ENCODE measurements at places on chromosomes 7 and 10.
A peak's percentile ranks its signal among the peaks of the same experiment; 100 is the strongest.

DNA sequence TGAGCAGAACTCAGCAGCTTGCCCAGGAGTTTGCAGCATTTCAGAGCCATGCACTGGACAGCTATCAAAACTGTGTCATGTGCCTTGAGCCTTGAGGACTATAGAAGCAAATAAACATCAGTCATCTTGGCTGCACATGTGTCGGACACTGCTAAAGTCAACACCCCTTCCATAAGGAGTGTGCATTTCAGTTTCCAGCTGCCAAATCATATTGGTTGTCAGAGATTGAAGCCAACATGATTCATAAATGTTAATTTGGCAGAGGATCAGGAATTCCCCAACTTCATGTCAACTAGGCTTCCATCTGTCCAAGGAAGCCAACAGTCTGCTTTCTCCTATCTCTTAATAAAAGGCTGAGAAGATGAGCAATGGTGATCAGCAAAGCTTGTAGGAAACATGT, 32.8 kb downstream of the SLC16A12 start:
- DNase-seq = no peak

GRCh38 chr10:29969255-29970011, 90.0 kb downstream of the JCAD start:
- DNase-seq = no peak

GRCh38 chr10:35498693-35499092, 106.4 kb upstream of the GJD4 start:
- DNase-seq = no peak

GRCh38 chr10:102423372-102423968, 2.8 kb downstream of the FBXL15 start:
- DNase-seq = no peak

- DNase-seq = no peak
These were observed 54.5 kb downstream of the CUL1 start for GRCh38 chr7:148753224-148753623.

DNA sequence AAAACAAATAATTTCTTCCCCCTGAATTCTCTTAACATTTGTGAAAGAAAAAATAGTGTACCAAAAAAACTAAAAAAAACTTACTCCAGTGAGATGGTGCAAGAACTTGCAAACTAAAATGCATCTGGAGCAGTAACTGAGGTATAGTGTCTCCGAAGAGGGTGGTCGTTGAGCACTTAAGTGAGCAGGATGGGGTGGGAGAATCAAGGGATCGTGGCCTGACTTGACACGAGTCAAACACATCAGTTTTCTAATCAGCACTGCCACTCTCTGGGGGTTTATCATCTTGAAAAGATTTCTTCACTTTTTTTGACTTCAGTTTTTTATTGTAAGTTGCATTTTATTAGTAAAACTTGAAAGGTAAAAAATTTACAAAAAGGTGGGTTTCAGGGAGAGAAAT, 2.5 kb downstream of the ZNF273 start:
- DNase-seq = no peak

- no peak for DNase-seq
These were observed 437.7 kb downstream of the RPS24 start for GRCh38 chr10:78471326-78471722.

DNA sequence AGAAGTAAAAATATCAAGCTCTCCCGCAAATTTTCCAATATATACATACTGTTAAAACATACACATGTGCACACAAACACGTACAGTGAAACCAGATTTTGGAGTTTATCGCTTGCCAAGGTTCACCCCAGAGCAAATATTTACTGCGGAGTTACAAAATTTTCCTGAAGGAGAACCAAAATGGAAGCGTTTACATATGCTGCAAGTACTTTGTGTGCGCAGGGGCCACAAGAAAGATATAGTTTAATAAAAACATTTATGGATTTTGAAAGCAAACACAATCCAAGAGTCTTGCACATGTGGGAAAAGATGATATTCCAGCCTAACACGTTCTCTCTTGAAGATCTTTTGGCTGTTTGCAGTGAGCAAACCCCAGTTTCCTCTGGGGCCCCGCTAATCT, 301.3 kb upstream of the NFE2L3 start:
- DNase-seq = no peak

GRCh38 chr7:41732843-41733306, 30.0 kb upstream of the INHBA start:
- DNase-seq = peak; percentile 33

DNA sequence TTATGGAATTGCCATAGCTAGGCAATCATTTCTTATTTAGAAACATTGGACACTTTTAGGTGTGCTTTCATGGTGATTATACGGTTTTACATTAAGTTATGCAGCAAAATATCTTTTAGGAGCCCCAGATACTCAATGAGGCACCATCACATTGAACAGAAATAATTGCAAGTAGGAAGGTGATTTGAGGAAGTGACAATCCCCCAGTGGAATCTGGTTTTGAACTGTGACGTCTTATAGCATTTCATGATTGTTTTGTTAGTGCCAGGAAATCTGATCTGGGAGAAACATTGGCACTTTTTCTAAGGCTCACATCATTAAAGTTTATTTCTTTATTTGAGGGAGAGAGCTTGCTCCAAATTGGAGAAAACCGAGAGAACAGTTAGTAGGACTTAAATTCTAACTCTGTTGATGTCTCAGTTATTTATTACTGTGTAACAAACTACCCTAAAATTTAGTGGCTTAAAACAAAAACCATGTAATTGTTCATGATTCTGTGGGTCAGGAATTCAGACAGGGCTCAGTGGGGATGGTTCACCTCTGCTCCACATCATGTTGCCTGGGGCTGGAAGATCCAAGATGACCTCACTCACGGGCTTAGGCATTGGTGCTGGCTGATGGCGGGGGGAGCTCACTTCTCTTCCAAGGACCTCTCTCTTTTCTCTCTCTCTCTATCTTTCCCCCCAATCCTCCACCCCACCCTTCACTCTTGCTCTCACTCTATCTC, 78.2 kb upstream of the STEAP1B start:
- no peak for DNase-seq

DNA sequence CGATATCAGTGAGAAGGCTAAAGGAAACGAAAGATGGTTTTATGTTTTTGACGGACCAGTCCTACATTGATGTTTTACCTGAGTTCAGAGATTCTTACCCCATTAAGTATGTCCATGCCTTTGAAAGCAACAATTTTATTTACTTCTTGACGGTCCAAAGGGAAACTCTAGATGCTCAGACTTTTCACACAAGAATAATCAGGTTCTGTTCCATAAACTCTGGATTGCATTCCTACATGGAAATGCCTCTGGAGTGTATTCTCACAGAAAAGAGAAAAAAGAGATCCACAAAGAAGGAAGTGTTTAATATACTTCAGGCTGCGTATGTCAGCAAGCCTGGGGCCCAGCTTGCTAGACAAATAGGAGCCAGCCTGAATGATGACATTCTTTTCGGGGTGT, 27.7 kb downstream of the MET start:
- no peak for DNase-seq

DNA sequence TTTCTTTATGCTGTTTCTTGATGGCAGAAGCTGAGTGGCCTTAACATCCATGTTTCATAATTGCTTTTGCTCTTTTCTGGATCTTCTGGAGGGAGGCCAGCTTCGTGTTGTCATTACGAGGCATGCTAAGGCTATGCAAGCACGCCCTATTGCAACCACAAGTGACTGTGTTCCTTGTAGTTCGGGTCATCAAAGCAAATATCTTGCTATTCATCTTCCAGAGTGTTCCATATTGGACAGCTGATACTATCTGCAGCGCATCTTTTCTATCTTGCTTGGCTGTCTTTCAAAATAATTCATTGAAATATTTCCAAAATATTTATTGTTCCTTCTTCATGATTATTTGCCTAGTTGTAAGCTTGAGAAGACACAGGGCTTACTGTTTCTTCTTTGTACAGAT, 5.0 kb downstream of the EPHB6 start:
- no peak for DNase-seq

GRCh38 chr7:69953136-69954067, 355.1 kb downstream of the AUTS2 start:
- DNase-seq = no peak

DNA sequence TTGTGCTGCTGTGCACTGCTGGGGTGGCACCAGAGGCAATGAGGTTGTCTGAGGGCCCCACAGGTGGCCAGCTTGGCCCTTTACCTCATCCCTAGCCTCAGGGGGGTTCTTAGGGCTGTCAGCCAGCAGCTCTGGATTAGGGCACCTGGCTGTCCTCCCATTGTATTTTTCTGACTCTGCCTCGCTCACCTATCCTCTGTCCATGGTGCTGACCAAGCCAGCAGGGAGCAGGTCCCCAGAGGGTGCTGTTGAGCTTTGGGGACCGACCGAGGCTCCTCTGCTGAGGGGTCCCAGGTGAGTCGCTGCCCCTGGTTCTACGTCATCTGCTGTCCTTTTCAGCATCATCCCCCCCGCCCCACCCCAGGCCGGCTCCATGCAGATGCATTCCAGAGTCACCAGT, 32.1 kb upstream of the ZNF735 start:
- DNase-seq = no peak

DNA sequence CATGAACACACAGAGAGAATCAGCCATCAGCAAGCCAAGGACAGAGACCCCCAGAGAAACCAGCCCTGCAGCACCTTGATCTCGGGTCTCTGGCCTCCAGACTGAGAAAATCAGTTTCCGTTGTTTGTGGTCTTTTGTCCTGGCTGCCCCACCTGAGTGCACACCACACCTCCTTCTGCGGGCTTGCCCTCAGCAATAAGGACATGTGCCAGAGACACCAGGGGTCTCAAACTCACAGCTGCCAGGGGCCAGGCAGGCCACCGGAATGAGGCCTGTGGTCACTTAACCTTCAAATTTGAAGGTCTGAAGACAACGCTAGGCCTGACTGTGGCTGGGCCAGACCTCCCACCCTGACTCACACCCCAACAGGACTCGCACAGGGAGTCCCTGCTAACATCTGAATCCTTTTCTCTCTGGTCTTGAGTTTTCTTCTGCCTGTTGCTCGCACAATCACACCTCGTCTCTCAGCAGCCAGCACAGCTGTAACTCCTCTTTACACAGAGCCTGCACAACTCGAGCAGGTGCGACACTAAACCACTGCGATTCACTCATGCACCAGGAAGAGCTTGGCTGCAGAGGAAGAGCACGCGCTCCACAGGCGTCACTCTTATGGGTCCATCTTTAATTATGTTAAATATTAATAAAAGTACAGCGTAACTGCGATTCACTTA, 86.2 kb downstream of the CHST15 start:
- DNase-seq = no peak

- DNase-seq = no peak
These were observed 64.4 kb upstream of the HECTD2 start for GRCh38 chr10:91345716-91346115.

DNA sequence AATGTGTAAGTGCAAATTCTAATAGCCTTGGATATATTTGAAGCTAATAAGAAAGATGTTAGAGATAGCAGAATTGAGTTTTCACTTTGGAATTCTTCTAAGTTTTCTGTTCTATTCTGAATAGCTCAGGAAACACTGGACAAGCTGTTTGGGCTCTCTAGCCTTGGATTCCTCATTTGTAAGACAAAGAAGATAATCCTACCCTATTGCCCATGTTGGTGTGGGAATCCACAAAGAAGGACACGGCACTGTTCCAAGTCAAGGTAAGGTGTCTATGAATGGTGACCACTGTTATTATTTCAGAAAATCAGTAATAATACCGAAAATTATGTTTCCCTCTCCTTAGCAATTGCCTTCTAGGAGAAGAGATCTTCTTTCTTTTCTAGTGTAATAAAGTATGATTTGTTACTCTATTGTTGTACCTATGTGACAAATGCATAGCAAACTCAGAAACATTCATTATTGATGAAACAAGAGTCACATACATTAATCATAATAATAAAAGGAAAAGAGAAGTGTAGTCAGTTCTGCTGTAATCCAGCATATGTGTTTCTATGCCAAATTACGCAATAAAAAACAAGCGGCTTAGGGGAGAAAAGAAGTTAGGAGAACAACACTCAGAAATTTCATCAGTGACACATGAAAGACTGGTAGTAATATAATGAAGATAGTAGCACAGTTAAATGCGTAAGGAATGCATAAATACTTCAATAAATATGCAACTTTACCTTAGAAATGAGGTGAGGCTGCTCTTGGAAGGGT, 1012.3 kb upstream of the PHF14 start:
- DNase-seq = no peak

DNA sequence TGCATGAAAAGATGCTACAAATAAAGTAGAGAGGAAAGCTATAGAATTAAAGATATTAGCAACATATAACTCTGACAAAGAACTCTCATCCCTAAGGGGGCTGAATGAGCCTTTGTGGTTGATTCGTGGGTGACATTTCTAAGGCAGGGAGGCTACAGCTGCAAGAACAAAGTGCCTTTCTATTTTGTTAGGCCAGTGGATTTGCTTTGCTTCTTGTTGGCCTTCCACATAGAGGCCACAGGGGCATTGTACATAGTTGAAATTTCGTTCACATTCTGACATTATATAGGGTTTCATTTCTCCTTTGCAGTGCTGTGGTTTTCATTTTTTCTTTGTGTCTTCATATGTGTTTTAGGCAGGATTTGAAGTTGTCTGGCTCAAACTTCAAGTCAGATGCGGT, 819.2 kb upstream of the C7orf33 start:
- DNase-seq = no peak

- peak; percentile 75 for DNase-seq
These were observed 153.8 kb downstream of the COBL start for GRCh38 chr7:51162724-51163329.

- DNase-seq = no peak
These were observed 7.1 kb downstream of the ASNS start for GRCh38 chr7:97865104-97865503.

DNA sequence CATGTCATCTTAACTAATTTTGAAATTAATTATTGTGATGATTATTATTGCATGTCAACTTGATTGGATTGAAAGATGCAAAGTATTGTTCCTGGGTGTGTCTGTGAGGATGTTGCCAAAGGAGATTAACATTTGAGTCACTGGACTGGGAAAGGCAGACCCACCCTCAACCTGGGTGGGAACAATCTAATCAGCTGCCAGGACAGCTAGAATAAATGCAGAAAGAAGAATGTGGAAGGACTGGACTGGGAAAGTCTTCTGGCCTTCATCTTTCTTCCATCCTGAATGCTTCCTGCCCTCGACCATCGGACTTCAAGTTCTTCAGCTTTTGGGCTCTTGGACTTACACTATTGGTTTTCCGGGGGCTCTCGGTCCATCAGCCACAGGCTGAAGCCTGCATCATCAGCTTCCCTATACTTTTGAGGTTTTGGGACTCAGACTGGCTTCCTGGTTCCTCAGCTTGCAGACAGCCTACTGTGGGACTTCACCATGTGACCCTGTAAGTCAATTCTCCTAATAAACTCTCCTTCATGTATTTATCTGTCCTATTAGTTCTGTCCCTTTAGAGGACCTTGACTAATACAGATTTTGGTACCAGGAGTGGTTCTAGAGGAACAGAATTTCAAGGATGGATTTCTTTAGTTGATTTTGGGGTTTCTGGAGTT, 959.8 kb downstream of the ANKRD7 start:
- no peak for DNase-seq

- DNase-seq = no peak
These were observed 62.2 kb upstream of the FAM20C start for GRCh38 chr7:130222-130572.

DNA sequence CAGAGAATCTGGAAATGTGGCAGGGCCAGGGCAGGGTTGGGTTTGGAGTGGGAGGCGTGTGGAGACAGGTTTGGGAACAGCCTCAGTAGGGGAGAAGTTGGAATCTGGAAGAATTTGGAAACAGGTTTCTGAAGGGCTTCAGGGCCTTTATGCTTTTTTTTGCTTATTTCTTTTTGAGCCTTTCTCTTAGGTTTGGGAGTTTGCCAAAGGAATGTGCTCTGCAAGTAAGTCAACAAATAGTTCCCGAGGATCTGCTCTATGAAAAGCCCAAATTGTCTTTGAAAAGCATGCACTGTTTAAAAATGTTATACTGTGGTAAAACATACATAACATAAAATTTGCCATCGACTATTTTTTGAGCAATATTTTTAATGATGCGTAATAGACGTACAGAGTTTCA, 86.7 kb upstream of the ADRB1 start:
- DNase-seq = peak; percentile 30

Measured in GM03348 (cell line).